ENCODE measurements at places on chromosomes 16 and 17.

DNA sequence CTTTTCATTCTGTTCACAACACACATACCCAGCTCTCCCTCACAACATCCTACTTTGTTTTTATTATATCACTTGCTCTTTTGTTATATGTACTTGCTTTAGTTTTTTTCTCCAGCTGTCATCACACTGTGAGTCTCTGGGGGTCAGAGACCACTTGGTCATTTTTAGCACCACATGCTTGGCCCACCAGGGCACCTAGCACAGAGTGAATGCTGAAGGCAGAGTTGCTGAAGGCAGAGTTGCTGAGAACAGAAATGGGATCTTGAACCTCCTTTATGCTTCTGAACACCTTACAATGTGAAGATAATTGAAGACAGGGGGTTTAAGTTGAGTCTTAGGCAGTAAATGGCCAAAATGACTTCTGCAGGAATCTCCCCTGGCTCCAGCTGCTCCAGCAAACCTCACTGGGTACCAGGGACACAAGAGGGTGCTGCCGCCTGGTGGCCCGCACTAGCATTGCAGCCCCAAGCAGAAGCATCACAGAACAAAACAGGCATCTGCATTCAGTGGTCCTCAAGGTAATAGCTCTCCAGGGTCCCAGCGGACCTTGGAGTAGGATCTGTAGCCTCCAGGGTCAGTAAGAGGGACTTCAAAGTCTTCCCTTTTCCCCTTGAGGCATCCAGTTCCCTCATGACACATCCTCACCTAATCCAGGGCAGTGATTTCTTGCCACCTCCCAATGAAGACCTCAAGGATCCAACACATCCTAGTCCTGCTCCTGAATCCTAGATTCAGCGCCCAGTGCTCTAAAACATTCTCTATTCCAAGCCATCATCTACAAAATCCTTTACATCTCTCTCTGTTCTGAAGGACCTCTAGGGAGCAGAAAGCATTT, 1972.6 kb downstream of the TP53TG3F start:
- no peak for DNase-seq

- no peak for DNase-seq
Observed at GRCh38 chr16:69320740-69321073, 9.6 kb downstream of the VPS4A start.

GRCh38 chr17:62617894-62618472, 9.5 kb upstream of the MRC2 start:
- DNase-seq: no peak

DNA sequence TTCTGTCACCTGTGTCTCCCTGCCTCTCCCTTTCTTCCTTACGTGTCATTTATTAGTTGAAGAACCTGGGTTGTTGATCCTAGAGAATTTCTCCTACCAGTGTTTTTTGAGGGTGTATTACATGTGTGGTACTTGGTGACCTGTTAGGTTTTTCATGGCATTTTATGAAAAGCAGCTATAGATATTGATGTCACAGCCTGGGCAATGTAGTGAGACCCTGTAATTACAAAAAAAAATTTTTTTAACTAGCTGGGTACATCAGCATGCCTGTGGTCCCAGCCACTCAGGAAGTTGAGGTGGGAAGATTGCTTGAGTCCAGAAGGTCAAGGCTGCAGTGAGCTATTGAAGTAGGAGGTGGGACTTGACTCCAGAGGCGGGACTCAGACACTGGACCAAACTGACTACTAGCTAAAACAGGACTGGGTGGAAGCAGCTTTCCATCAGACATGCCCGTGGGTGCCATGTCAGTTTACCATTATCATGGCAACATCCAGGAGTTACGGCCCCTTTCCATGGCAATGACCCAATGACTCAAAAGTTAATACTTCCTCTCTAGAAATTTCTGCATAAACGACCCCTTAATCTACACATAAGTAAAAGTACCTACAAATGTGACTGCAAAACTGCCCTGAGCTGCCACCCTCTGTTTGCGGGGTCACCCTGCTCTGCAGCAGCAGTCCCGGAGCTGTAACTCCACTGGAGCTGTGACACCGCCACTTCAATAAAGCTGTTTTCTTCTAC, 311.4 kb downstream of the SNX29 start:
- no peak for DNase-seq

GRCh38 chr17:7626956-7627249, 718 bp downstream of the SAT2 start:
- no peak for DNase-seq

DNA sequence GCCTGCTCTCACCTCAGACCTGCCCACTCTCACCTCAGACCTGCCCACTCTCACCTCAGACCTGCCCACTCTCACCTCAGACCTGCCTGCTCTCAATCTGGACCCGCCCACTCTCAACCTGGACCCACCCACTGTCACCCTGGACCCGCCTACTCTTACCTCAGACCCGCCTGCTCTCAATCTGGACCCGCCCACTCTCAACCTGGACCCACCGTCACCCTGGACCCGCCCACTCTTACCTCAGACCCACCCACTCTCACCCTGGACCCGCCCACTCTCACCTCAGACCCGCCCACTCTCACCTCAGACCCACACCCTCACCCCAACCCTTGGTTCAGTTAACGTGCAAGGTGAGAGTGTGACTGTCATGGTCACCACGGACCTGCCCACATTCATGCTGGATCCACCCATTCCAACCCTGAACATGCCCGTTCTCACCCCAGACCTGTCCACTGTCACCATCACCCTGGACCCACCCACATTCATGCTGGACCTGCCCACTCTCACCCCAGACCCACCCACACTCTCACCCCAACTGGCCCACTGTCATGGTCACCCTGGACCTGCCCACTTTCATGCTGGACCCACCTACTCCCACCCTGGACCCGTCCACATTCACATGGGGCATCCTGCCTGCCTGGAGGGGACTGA, 31.2 kb upstream of the ENPP7 start:
- no peak for DNase-seq

DNA sequence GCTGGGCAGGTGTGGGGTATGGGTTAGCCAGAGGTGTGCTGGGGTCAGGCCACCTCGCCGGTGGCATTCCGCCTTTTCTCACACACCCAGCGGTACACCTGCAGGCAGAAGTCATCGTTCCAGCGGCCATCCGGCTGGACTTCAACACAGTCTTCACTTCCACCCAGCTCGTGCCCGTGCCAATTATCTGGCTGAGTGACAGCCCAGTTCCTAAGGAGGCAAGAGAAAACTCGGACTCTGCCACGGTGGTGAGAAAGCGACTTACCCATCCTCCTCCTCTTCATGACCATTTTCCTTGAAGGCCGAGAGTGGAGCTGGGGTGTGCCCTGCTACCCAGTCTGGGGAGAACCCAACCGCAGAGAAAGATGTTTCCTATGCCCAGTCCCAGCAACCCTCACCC, 13.1 kb downstream of the ASGR2 start:
- DNase-seq: no peak

GRCh38 chr16:1965396-1966001, 873 bp upstream of the RPS2 start:
- no peak for DNase-seq

DNA sequence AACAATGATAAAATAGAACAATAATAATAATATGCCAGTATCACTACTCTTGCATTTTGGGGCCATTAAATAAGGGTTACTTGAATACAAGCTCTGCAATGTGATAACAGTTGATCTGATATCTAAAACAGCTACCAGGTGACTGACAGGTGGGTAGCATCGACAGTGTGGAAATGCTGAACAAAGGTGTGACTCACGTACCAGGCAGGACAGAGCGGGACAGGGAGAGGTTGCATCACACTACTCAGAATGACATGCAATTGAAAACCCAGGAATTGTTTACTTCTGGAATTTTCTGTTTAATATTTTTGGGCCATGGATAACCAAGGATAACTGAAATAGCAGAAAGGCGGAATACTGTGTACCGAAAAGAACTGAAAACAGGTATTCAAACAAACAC, 15.8 kb upstream of the ZNF19 start:
- DNase-seq: no peak

GRCh38 chr17:31389657-31390381, 1.7 kb upstream of the RAB11FIP4 start:
- DNase-seq: no peak

- no peak for DNase-seq
Observed at GRCh38 chr17:40616592-40616991, 31.0 kb downstream of the SMARCE1 start.

- no peak for DNase-seq
Observed at GRCh38 chr16:20064931-20065330, 8.8 kb downstream of the GPR139 start.

GRCh38 chr17:18331879-18332278, 16.8 kb downstream of the SMCR8 start:
- no peak for DNase-seq

GRCh38 chr16:85611444-85612190, 1.5 kb upstream of the GSE1 start:
- no peak for DNase-seq

GRCh38 chr16:50944033-50944432, 202.1 kb downstream of the CYLD start:
- DNase-seq: no peak

DNA sequence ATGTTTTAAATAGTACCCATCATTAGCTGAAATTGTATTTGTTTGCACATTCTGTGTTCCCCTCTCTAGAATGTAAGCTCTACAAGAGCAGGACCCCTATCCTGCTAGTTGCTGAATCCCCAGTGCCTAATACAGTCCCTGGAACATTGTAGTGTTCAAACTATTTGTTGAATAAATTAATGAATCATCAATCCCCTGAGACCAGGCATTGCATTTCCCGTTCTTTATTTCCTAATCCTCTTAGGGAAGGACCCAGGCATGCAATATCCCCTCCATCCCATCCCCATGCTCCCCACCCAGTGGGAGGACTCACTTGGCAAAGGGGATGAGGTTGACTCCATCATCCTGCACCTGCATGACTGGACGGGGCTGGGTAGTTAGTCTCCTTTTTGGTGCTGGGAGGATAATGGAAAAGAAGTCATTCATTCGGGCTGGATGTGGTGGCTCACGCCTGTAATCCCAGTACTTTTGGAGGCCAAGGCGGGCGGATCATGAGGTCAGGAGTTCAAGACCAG, 3.2 kb downstream of the INCA1 start:
- DNase-seq: no peak

GRCh38 chr17:68161644-68162428, 86.0 kb upstream of the AMZ2 start:
- DNase-seq: no peak

GRCh38 chr17:10681866-10682446, 15.4 kb downstream of the SCO1 start:
- no peak for DNase-seq

- no peak for DNase-seq
Observed at GRCh38 chr17:16513873-16514272, 21.9 kb upstream of the LRRC75A start.
